ENCODE measurements at places on chromosomes 12 and 14.

DNA sequence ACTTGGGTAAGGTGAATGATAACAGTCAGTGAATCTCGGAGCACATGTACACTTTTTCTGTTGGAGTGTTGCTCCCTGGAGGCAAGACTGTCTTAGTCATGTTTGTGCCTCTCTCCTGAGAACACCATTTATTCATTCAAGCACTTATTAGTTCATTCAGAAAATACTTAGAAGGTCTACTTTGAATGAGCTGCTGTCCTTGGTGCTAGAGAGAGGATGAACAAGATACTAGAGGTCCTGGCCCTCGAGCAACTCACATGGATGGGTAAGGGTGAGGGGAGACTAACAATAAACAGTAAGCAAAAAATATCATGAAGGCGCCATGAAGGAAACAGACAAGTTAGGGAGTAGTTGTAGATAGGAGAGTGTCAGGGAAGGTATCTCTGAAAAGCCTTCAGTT lies 17.1 kb upstream of the SAMD4A start:
- no peak for DNase-seq

DNA sequence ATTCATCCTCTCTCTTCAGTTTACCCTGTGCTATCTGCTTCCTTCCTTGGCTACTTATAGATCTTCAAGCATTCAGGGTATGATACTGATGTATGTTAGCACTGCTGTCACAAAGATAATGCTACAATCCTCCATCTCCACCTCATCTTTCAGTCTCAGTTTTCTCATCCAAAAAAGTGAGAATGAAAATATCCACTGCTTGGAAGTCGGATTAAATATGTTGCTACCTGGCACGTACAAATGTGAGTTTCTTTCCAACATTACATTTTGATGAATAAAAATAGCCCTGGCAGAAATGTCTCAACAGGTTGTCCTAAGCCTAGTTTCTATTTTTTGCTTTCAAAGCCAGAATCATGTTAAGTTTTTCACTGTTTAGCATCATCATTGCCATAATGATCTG lies 149.9 kb downstream of the PTPN11 start:
- DNase-seq, result no peak

DNA sequence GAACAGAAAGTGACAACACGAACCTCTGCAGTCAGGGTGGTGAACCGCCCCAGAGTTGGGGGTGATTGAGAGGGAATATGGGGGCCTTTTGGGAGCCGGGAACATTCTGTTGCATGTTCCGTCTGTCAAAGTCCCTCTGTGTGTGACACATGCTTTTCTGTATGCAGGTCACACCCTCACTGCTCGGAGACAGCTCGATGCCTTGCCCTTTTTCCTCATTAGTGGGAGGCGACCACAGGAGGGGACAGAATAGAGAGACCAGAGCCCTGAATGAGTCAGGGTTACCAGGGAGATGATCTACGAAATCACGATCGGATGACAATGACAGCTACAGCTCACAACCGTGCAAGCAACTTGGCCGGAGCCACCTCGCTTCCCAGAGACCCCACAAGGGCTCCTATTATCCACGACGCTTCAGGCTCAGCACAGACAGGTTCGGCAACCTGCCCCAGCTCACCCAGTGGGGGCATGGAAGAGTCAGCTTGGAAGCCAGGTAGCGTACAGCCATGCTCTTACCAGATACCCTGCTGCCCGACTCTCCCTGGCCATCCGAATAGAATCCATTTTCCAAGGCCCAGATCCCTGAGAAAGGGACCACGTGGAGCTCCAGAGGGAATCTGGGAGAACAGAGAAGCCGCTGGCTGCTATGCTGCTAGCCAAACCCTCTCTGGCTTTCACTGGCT lies 38.8 kb downstream of the TESC start:
- no peak for DNase-seq

DNA sequence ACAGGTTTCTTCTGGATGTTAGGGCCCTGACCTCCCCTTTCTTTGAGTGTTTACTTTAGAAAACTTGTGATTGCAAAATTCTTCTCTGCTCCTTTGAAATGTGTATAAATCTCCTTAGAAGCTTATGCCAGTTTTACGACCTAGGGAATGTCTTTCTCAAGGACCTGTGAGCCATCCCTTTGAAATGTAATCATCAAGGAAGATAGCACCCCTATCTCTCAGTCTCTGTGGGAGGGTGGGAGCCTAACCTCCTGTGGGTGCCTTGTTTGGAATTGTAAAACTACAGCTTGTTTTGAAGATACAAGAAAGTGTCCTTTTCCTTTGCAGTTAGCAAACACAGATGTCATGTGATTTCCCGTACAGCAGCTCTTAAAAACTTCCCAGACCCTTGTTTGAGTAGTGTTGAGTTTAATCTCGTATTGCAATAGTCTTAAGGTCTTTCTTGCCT lies 3.3 kb downstream of the OR10AD1 start:
- DNase-seq, result no peak

DNA sequence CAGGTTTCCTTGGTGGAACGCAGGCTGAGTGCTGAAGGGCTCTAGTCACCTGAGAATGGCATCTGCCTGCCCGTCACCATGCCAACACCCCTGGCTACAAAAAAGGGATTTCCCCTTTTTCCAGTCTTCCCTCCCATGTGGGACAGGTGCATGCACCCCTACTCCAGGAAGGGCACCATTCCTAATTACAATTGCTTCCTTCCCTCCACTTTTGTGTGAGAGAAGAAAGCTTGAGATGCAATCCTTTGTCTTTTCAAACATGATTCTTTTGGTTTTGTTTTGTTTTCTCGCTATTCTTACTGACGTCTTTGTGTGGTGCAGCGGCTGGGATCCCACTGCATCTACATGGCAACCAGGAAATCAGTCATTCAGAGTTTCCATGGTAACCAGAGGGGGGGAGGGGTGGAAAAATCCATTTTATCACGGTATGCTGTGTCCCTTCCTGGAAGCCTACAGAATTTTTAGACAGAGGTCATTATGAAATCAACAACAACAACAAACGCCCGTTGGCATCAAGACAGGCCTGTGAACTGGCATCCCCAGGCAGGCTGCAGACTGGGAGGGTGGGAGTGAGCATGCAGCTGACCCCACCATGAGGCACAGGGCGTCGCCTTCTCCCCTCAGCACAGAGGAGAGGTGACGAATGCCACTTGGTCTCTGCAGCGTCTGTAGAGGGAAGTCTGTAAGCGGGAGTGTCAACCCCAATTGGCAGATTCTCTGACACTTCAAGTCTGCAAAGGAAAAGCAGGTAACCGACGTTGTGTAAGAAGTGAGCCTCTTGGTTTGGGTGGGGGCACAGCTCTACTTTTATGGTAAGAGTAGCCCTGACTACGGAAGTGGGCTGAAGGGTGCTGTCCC lies 13.6 kb upstream of the GNG2 start:
- DNase-seq, result peak; percentile 51

DNA sequence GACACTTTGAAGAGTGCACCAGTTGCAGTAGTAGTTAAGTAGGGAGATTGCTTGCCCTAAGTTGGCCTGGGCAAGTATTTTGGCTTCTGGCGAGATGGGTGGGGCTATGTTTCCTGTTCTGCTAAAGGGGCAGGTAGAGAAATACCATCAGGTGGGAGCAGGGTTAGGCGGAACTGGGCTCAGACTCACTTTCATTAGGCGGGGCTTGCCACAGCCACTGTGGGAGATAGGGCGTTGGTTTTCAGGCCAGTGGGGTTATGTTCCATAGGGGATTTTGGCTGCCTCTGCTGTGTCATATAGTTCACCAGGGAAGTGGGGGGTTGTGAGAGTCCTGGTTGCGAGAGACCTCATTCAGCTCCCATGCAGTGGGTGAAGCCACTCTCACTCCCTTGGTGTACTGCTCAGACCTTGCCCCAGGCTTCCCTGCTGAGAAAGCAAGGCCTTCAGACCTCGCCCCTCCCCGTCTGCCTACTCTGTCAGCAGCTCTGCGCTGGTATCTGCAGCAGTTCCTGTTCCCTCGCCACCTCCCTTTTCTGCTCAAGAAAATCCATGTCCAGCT lies 43.3 kb downstream of the AEBP2 start:
- peak; percentile 54 for DNase-seq

- DNase-seq, result no peak
These were observed 114.9 kb downstream of the ANO2 start for GRCh38 chr12:5830111-5830510.

GRCh38 chr14:102035914-102036313 lies 50.9 kb downstream of the HSP90AA1 start:
- DNase-seq, result no peak

DNA sequence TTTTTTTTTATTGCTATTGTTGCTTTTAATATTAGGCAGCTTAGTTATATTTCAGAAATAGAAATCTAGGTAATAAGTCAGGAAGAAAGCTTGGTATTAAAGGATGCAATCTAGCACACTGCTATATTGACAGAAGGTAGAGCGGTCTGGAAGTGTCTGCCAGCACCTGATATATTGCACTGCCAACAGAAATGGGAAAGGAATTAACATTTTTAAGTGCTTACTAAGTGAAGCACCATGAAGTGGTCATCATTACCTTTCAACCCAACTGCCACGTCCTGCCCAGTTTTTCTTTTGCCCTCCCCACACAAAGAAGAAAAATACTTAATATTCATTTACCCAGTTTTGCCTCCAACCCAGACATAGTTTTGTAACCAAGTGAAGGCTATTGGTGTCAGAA lies 163.5 kb downstream of the KITLG start:
- no peak for DNase-seq

GRCh38 chr14:69701857-69702256 lies 65.1 kb upstream of the SRSF5 start:
- no peak for DNase-seq

DNA sequence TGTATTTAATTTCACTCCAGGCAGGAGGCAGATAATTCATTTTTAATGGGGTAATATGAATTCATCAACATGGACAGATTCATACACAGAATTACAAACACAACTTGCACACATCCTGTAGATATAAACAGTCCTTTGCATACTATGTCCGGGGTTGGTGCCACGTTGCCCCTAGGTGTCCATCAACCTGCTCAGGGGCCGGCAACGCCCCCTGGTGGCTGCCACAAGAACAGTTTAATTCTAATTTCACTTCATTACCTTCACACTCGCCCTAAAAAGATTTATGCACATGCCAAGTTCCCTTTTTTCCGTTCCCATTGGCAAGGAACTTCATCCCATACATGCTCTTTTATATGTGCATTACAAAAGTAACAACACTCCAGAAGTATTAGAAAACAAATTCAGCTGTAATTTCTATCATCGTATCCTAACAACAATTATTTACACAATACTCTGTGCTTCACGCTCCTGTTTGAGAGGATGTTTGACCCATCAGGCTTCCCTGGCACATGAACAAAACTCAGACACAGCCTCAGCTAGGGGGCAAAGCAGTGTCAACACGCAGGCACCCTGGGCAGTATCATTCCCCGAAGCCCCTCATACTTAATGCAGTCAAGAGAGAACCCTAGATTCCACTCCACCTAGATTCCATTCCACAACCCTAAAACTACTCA lies 15.5 kb downstream of the MANSC1 start:
- peak; percentile 72 for DNase-seq

Data from Right ventricle myocardium superior (tissue), 1 donor.